ENCODE measurements at places on chromosomes 3 and 15.
A peak's percentile ranks its signal among the peaks of the same experiment; 100 is the strongest.

GRCh38 chr3:46143951-46144473 lies 64.1 kb downstream of the CCR1 start:
- DNase-seq: peak; percentile 56

GRCh38 chr3:13123013-13123654 lies 49.9 kb upstream of the IQSEC1 start:
- no peak for DNase-seq

GRCh38 chr3:153313302-153313965 lies 151.4 kb downstream of the RAP2B start:
- DNase-seq: no peak

GRCh38 chr15:89993349-89993748 lies 7.8 kb upstream of the ZNF710 start:
- DNase-seq: no peak

DNA sequence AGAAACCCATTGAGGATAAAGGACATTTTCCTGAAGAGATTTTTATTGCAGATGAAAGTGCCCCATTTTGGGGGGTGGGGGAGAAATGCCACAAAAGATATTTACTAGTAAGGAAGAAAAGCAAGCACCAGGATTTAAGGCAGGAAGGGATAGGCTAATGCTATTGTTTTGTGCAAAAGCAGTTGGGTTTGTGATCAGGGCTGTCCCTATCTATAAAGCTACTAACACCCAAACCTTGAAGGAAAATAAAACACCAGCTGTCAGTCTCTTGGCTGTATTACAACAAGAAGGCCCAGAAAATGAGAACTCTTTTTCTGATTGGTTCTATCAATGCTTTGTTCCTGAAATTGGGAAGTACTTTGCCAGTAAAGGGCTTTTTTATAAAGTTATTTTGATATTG lies 56.0 kb downstream of the CD200 start:
- DNase-seq: no peak

DNA sequence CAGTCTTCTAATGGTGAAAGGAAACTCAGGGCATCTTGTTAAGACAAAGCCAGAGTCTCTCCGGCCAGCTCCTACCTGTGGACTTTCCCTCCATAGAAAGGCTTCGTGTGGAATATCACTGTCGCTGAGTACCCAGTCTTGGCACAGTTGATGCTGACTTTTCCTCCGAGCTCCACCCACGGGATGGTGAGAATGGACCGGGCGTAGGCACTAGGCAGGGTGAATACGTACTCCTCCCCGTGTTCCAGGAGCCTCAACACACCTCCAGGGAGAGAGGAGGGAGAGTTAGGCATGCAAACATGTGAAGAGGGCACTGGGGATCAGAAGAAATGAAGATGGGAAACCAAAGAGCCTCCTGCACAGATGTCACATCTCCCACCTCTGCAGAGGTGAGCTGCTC lies 138.0 kb downstream of the STT3B start:
- no peak for DNase-seq

- no peak for DNase-seq
Observed at GRCh38 chr3:117549716-117550115, 840.1 kb downstream of the TUSC7 start.

DNA sequence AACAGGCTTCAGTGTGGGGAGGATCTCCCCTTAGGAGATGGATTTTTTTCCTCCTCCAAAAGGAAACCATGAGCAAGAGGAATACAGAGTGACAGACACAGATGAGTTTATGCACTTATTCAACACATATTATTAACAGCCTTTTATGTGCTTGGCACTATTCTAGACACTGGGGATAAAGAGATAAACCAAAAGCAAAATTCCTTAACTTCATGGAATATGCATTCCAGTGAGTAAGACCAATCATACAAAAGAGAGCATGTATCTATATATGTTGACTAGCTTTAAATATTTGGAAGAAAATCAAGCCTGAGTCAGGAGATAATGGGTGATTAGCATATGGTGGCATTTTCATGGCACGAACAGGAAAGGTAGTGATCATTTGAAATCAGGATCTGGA lies 284.4 kb upstream of the RASGRP1 start:
- no peak for DNase-seq

- DNase-seq: no peak
Observed at GRCh38 chr3:164748626-164749025, 329.7 kb downstream of the SI start.

DNA sequence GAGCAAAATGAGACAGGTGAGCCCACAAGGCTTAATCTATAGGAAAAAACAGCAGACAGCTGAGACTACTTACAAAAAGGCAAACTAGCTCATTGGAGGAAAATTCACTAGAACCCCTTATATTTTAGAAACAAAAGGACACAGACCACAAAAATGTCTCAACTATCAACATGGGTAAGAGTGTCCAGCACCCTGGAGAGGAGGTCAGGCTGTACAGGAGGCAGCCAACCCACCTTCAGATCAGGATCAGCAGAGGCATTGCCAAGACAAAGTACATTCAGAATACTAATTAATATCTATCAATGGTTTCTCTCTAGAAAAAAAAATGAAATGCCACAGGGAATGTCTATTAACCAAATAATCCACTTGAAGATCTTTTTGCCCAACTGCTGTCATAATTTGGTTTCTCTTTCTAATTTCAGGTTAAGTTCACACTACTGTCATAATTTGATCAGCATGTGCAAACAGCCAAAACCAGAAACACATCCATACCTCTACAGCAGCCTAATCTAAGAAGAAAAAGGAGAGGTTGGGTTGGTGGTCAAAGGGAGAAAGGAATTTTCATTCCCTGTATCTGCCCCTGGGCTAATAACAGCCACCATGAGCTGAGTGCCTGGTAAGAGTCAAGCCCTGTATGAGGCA lies 26.0 kb upstream of the THBS1 start:
- no peak for DNase-seq

- no peak for DNase-seq
Observed at GRCh38 chr3:126521122-126521891, 2.6 kb upstream of the CHST13 start.

DNA sequence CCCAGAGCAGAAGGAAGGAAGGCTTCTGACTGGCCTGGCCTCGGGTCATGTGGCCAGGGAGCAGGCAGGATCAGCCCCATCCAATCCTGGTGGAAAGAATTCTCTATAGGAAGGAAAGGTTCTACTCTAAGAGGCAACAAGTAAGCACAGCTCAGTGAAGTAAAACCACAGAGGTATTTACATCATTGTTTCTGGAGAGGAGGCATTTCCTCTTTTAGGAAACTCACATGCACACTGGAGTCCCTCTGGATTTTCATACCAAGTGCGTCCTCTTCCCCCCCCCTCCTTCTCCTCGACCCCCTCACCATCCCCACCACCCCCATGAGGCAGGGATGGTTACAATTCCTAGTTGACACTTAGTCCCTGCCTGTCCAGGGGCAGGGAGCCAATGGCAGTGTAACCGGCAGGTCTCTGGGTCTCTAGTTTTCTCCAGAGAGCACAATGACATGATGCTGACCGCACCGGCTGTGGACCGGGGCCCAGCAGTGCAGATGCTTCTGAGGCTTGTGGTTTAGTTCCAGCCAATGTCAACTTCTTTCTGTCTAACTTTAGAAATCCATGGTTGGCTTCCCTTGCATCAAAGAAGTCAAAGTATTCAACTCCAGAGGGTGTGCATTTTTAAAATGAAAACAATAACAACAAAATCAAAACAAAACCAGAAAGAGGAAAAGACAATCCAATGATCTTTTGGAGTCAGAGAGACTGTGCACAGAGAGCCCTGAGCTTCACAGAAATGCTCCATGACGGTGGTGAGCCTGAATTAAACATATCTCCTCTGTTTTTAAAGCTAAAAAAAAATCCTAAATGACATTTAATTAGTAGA lies 230.3 kb upstream of the TLE3 start:
- no peak for DNase-seq

DNA sequence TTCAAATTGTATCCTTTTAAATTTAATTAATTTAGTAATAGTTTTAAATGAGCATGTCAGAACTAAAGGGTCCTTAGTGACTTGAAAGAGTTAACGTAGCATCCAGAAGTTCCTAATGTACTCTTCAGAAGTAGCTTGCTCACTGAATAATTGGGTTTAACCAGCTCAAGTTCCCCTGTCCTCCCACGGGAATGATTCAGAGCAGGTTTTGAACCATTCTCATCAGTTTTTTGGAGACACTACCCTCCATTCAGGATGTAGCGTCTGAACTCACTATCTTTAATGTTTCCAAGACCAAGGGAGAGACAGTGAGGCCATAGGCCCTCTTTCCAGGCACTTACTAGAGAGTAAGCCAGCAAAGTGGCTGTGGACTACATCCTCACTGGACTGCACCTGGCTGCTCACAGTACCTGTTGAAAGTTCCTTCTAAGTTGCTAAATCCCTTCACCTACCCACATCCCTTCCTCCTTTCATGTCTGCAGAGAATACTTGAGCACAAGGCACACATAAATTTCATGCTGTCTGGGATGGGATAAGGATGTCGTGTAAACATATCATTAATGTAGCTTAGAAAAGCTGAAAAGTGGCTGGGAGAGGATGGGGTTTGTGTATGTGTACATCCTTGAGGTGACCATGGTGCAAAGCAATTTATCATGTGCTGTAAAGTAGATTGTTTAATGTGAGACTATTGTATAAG lies 146.3 kb downstream of the PLCL2 start:
- DNase-seq: no peak

DNA sequence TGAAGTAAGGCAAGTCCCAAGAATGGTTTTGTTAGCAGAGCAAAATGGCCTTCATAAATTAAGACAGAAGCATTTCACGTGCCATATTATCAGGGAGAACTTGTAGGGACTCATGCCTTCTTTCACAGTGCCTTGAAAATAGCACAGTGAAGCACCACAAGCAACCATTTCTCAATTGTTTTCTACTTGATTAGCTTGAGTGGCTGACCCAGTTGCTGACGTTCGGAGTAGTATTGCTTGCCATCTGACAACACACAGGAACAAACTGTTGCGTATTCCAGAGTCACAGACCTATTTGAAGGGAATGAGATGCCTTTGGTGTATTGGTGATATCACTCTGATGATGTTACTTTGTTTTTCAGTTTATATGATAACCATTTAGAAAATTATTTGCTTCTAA lies 3.0 kb upstream of the C3orf52 start:
- no peak for DNase-seq

- DNase-seq: no peak
Observed at GRCh38 chr3:115958526-115958925, 335.2 kb downstream of the GAP43 start.

GRCh38 chr3:134076851-134077250 lies 47.1 kb upstream of the SLCO2A1 start:
- no peak for DNase-seq

GRCh38 chr3:184354121-184354728 lies 7.2 kb downstream of the CLCN2 start:
- DNase-seq: no peak

- peak; percentile 30 for DNase-seq
Observed at GRCh38 chr3:113212150-113212843, 940 bp downstream of the BOC start.

GRCh38 chr3:160738048-160738447 lies 18.0 kb upstream of the PPM1L start:
- no peak for DNase-seq

- no peak for DNase-seq
Observed at GRCh38 chr3:122067588-122068240, 12.6 kb downstream of the CD86 start.

- no peak for DNase-seq
Observed at GRCh38 chr3:85554153-85554552, 595.4 kb downstream of the CADM2 start.

DNA sequence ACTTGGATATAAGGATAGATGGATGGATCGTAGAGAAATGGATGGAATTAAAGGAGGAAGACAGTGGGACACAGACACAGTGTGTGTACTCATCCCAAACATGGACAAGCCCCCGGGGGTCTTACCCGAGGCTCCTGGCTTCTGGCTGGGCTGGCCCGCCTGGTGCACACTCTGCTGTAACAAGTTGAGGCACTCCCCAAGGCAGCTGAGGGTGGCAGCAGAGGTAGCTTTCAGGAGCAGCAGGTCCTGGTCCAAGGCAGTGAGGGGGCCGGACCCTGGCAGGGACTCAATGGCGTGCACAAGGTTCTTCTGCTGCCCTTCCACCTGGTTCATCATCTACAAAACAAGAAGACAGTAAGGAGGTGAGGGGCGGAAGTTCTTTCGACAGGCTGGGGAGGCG lies 215.1 kb downstream of the STT3B start:
- no peak for DNase-seq

- DNase-seq: no peak
Observed at GRCh38 chr3:63911509-63911872, 692 bp downstream of the SCAANT1 start.

DNA sequence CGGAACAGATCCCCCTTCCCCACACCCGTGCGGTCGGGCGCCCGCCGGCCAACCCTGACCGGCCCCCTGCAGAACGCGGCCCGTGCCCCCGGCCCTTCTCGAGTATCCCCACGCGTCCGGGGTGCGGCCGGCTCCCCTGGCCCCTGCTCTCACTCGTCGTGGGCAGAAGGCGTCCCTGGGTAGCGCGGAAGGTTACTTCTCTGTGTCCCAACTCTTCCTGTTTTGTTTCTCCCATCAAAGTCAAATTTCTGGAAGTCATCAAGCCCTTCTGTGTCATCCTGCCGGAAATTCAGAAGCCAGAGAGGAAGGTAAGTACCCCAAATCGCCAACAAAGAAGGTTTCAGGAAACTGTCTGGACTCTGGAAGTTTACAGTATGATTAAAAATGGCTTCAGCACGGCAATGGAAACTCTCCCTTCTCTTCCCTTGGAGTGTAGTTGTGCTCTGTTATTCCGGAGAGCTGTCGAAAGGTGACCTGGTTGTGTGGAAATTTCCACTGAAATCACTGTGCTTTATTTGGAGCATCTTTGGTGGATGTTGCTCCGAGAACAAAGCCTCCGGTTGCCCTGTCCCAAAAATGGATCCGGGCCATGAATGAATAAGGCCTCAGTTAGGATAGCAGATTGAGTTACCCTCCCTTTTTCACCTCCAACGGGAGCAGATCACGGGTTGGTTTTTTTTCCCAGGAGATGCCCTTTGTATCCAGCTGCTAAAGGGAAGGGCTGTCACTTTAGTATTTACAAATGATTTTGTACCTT lies 536 bp downstream of the SEC61A1 start:
- no peak for DNase-seq

GRCh38 chr15:68227643-68228142 lies 1.8 kb downstream of the CLN6 start:
- DNase-seq: no peak

DNA sequence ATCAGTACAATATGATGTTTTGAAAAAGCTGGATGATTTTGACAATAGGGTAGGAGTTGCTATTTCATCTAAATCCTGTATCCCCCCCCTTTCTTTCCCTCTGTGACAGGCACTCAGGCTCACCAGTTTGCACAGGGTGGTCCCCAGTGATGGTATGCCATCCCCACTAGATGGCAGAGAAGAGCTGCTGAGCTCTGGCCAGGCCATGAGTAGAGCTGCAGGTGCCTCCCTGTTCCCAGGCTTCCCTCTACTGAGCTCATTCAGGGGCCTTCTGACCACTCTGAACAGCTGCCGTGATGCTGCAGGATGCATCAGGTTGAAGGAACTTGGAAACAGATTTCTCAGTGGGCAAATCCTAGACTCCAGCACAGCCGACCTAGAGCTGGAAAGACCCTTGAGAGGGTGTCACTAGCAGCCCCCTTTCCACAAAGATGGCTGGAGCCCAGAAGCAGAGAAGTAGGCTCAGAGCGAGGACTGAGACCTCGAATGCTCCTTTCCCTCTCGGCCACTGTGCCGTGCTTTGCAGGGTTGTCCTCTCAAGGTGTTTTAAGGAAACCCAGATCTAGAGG lies 45.1 kb downstream of the EFCAB12 start:
- DNase-seq: peak; percentile 40

All from right lung (tissue), 10 donors.